SJSA1 (cell line): ENCODE measurements at places on chromosomes 4 and X. TPM values are rescaled to one million over a fixed set of nuclear protein-coding genes. Genes with fewer than 3 reads are reported as not detected.

The PRSS12 gene
- total RNA-seq = 9.7 and 15.6 TPM in 2 replicates

The MAGEB2 gene
- total RNA-seq = not detected in 2 replicates

The GCNA gene
- 0.92 TPM in 1 of 2 replicates, not detected in the other for total RNA-seq

DNA sequence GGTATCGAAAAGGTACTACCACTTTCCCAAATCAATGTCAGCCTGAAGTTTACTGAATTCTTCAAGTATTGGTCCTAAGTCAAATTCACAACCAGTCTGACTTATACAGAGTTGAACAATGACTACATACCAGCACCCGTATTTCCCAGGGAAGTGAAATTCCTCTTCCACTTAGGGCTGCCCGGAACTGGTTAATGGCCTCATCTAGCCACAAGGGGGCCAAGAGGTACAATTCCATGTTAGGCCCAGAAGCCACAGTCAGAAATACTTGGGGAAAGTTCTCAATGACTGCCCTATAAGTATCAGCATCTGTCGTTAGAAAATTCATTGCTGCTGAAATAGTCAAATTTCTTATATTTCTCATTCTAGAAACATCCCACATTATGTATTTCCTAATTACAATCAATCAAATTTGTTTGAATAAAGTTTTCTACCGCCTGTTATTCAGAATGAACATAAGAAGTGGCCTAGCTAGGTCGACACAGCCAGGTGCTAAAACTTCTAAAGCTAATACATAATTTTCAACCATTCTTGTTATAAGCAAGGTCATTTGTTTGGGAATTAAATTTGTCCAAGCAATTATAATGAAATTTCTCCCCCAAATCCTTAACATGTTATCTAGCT is 5.6 kb upstream of the PCDH7 start:
- no peak for DNase-seq

DNA sequence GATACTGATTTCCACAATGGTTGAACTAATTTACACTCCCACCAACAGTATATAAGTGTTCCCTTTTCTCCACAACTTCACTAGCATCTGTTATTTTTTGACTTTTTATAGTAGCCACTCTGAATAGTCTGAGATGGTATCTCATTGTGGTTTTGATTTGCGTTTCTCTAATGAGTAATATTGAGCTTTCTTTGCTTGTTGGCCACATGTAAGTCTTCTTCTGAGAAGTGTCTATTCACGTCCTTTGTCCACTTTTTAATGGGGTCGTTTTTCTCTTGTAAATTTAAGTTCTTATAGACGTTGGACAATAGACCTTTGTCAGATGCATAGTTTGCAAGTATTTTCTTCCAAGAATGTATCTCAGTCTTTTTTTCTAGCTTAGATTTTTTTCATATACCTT is 10.0 kb downstream of the FBXW7 start:
- DNase-seq = no peak

- peak; percentile 17 for DNase-seq
Observed at GRCh38 chr4:147334478-147334877, 146.4 kb upstream of the EDNRA start.

GRCh38 chr4:172143605-172144314 is 330.6 kb downstream of the GALNTL6 start:
- DNase-seq = no peak

DNA sequence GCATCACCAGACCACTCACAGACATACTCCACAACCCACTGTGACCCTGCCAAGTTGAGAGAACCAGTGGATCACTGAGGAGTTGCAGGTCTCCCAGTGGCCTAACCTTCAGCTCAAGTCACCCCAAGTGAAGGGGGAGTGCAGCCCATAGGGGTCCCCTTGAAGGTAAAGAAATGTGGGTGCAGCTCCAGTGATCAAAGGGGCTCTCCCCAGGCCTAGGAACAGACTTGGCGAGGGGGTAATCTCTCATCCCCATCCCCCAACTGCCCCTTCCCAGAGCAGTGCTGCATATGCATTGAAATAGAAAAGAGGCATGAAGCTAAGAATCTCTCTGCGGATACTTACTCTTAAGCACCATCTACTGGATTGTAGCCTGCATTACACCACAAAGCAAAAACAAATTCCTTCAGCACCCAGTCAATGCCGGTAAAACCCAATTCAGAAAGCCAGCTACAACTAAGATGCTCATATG is 27.0 kb downstream of the MAGEE1 start:
- no peak for DNase-seq

DNA sequence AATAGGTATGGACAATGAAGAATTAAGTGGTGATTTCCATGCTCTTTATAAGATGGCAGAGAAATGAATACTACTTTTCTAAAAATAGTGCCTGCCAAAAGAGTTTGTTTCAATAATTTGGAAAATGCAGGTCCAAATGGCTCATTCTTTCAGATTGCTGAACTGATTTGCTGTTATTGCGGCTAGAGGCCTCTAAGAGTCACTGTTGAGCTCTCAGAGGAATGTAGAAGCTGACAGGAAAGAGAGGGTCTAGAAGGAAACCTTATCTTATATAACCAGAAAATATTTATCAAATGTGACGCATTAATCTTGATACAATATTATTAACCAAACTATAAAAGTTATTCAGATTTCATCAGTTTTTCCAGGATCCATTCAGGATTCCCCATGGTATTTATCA is 65.7 kb upstream of the PAGE1 start:
- no peak for DNase-seq

- peak; percentile 13 for DNase-seq
Observed at GRCh38 chrX:84046403-84046984, 141.5 kb downstream of the RPS6KA6 start.
